ENCODE measurements at places on chromosomes 7 and 10.
A peak's percentile ranks its signal among the peaks of the same experiment; 100 is the strongest.

GRCh38 chr10:131519723-131520605 lies 208.4 kb upstream of the TCERG1L start:
- DNase-seq = no peak

DNA sequence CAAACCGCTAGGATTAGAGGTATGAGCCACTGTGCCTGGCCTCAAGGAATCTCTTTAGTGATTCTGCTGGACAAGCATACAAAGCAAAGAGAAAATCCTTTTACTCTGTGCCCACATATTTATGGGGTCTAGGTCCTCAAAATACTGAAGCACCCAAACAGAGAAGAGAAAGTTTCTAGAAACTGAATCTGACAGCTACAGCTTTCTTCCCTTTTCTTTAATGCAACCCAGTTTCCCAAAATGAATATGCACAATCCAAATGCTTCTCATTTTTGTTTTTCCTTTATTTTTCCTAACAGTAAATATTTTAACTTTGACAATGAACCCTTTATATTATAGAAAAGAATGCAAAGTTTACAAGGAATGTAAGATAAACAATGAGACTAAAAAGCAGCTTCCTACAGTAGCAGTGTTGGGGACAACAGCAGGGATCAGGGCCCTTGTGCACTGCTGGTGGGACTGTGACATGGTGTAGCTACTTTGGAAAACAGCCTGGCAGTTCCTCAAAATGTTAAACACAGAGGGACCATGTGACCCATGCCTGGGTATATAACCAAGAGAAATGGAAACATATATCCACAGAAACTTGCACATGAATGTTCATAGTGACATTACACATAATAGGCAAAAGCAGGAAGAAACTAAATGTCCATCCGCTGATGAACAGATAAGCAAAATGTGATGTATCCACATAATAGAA lies 325.2 kb downstream of the PRPF18 start:
- no peak for DNase-seq

GRCh38 chr7:100247152-100247757 lies 27.5 kb downstream of the PVRIG start:
- peak; percentile 75 for DNase-seq

GRCh38 chr7:147311336-147311735 lies 1194.7 kb downstream of the CNTNAP2 start:
- no peak for DNase-seq

- no peak for DNase-seq
These were observed 43.2 kb downstream of the SH2D4B start for GRCh38 chr10:80580638-80581468.

- DNase-seq = no peak
These were observed 418.9 kb upstream of the NRP1 start for GRCh38 chr10:33753389-33753788.

DNA sequence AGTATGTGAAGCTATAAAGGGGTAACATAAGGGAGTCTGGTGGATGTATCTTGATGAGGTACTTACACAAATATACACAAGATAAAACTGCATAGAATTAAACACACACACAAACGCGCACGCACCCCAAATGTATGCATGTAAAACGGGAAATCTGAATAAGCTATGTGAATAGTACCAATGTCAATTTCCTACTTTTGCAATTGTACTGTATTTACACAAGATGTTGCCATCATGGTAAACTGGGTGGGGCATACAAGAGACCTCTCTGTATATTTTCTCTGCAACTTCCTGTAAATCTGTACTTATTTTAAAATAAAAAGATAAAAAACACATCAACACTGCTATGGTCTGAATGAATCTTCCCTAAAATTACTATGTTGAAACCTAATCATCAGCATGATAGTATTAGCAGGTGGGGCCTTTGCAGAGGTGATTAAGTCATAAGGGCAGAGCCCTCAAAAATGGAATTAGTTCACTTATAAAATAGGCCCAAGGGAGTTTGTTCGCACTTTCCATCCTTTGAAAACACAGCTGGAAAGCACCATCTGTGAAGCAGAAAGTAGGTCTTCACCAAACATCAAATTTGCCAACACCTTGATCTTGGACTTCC lies 30.1 kb downstream of the TPK1 start:
- no peak for DNase-seq

DNA sequence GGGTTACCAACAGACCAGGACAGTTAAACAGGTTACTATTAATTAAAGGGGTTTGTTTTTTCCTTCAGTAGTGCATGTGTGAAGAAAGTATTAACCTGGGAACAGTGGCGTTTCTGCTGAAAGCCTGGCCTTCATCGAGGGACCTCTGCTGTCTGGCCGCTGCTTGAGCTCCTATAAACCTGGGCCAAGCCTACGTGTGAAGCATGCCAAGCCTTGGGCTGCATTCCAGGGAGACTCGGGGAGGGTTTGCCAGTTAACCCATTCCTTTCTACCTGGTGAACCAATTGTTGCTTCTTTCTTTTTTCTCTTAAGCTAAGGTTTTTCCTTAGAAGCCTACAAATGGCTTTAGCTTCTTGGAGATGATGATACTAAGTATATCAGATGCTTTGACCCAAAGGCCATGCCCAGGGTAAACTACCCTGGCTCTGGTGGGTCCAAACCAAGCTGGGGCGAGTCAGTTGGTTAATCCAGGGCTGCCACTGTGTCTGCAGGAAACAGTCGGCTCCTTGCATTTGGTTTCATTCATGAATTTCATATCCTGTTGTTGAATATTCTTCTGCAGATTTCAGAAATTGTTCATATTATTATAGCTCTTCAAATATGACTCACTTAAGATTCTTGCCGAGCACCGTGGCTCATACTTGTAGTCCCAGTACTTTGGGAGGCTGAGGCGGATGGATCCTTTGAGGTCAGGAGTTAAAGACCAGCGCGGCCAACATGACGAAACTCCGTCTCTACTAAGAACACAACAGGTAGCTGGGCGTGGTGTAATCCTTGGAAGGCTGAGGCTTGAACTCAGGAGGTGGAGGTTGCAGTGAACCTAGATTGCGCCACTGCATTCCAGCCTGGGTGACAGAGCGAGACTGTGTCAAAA lies 23.8 kb downstream of the PFKP start:
- DNase-seq = no peak

GRCh38 chr7:3068530-3068929 lies 24.9 kb upstream of the CARD11 start:
- no peak for DNase-seq

- no peak for DNase-seq
These were observed 612.2 kb upstream of the MKI67 start for GRCh38 chr10:128738386-128738915.

DNA sequence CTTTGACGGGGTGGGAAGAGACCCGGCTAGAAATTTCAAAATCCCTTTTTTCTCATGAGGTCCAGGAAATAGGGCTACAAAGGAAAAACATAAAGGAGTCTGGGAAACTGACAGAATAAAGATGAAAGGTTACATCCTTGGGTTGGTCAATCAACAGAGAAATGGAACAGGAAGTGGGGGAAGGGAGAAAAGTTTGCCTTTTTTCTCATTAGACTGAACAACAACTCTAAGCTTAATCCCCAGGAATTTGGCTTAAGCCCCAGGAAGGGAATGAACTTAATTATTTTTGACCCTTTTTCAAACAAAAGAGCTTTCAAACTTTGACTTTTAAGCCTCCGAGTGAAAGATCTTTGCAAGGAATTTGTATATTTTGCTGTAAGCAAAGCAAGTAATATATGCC lies 32.7 kb downstream of the LGI1 start:
- no peak for DNase-seq

- no peak for DNase-seq
These were observed 13.9 kb downstream of the MMRN2 start for GRCh38 chr10:86943316-86944030.

DNA sequence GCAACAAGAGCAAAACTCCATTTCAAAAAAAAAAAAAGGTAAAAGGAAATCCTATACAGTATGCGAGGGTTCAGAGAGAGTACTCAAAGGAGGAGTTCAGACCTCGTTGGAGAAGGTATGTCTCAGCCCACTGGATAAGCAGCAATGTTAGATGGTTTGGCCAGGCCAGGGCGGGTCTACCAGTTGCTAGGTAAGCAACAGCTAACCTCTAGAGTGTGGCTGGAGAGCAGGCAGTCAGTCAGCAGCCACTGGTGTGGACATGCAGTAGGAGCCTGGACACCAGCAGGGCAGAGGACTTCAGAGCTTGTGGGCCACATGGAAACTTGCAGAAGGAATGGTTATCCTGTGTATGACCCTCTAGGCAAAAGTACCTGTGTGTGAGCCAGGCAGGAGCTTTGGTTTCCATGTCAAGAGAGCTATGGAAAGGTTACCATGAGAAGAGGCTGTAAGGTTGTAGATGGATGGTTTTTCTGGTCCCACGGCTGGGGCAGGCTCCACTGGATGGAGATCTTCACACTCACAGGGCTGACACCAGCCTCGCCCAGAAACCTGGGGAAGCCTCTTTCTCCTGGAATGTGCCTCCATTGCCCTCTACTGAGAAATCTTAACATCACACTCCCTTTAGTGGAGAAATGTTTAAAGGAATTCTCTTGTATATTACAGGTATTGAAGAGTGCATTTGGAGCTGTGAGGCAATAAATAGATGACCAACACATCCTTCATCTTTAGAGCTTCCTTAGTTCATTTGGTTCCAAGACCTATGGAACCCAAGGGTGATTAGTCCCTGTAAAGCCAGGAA lies 63.6 kb downstream of the CCDC186 start:
- DNase-seq = peak; percentile 38

- DNase-seq = no peak
These were observed 158.9 kb upstream of the TNRC18 start for GRCh38 chr7:5582532-5582935.

DNA sequence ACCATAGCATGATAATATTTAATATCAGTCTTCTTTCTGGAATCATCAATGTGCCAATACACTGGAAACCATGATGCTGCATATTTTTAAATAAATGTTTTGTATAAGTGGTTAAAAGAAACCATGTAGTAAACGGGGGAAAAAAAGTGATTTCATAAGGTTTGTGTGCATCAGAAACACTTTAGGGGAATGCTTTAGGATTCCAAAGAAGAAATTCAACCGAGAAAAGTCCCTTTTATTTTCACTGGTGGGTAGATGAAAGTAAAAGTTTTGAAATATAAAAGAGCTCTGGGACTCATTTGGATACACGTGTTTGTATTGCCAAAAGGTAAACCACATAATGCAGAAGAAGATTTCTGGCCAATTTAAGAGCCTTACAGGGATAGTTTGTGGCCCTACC lies 11.9 kb upstream of the MACC1 start:
- no peak for DNase-seq

GRCh38 chr10:49601857-49602256 lies 8.3 kb upstream of the SLC18A3 start:
- DNase-seq = no peak

DNA sequence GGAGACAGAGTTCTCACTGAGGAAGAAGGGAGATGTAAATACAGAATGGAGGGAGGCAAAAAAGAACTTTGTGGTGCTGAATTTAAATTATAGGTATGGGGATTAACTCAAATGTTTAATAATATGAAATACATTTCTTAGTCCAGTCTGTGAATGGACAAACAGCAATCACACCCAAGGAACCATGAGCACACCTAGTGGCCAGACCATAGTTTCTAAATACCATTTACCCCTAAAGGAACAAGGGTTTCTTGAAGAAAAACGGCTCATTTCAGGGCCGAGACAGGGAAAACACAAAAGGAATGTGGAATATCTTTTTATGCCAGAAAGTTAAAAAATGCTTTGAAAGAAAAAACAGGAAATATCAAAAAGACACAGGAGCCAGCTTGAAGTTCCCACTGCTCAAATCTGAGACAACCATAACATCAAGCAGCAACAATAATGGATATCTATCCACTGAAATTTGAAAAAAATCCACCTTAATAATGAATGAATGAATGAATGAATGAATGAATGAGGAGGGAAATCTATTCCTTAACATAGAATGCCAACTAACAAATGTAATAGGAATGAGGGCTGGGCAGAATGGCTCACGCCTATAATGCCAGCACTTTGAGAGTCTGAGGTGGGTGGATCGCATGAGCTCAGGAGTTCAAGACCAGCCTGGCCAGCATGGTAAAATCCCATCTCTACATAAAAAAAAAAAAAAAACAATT lies 8.6 kb downstream of the IPMK start:
- no peak for DNase-seq

DNA sequence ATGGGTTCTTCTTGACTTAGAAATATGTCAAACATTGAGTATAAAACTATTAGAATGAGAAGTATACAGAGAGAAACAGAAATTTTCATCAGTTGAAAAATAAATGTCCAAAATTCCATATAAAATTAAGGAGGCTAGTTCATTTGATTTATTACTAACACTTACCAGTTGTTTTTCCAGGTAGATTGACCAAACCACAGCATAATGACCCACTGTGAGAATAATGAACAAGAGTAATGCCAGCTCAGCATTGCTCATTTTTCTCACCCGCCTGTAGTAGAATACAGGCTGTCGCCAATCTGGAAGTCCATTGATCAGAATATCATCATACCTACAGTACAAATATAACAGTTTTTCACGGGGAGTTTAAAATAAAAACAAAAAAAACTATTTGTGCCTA lies 82.9 kb downstream of the DNAJC1 start:
- no peak for DNase-seq

GRCh38 chr10:70931168-70931815 lies 42.9 kb upstream of the PCBD1 start:
- DNase-seq = no peak

DNA sequence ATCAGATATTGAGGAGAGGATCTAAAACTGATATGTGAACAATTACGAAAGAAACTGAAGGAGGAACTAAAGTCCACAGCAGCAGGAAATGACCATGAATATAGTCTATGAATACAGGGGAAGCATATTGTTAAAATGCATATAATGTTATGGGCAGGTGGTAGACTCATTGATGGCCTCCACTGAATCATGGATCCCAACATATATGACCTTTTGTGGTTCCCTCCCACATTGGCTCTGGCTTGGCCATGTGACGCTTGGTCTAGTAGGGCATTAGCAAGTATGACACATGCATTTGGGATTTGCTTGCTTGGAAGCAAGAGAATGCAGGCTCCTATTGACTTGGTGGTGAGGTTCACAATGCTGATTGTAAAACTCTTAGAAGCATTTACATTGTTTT lies 55.2 kb upstream of the RAB18 start:
- no peak for DNase-seq

DNA sequence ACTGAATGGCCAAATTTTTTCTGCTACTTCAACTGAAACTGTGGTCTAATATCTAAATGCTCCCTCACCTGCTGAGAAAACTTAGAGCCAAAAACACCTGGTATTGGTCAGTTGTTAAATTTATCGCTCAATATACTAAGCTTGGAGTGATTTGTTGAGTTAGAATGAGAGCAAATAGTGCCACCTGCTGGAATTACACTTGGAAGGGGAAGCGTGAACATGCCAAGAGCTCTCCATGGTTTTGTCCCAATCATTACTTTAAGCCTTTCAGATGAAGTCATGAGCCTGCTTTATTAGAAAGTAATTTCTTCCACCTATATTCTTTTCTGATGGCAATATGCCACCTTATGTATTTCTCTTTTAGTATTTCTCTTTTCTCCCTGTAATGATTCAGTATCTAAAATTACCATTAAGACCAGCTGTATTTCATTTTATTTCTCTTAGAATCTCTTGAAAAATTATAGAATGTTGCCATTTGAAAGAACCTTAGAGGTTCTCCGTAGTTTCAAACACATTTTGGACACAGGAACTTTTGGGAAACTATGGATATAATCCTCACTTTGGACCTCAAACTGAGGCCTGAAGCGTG lies 447.8 kb upstream of the C7orf33 start:
- DNase-seq = peak; percentile 57

Data from HEK293T (cell line).